Stimulated activated CD4-positive, alpha-beta T cell treated with anti-CD3 and anti-CD28 coated beads, Interleukin-15, amount 100 ng/mL, for 24 hours (primary cell): ENCODE measurements at places on chromosomes 7 and 10.

DNA sequence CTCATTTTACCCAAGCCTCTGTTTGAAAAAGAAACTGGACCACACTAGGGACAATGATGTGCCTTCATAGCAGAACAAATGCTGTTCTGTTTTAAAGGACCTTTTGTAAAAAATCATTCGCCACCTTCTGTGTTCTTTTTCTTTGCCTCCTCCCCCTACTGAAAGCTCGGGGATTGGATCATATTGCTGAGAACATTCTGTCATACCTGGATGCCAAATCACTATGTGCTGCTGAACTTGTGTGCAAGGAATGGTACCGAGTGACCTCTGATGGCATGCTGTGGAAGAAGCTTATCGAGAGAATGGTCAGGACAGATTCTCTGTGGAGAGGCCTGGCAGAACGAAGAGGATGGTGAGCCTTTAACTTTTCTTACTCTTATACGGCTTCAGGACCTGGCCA lies 62.2 kb downstream of the POLL start:
- no peak for DNase-seq

DNA sequence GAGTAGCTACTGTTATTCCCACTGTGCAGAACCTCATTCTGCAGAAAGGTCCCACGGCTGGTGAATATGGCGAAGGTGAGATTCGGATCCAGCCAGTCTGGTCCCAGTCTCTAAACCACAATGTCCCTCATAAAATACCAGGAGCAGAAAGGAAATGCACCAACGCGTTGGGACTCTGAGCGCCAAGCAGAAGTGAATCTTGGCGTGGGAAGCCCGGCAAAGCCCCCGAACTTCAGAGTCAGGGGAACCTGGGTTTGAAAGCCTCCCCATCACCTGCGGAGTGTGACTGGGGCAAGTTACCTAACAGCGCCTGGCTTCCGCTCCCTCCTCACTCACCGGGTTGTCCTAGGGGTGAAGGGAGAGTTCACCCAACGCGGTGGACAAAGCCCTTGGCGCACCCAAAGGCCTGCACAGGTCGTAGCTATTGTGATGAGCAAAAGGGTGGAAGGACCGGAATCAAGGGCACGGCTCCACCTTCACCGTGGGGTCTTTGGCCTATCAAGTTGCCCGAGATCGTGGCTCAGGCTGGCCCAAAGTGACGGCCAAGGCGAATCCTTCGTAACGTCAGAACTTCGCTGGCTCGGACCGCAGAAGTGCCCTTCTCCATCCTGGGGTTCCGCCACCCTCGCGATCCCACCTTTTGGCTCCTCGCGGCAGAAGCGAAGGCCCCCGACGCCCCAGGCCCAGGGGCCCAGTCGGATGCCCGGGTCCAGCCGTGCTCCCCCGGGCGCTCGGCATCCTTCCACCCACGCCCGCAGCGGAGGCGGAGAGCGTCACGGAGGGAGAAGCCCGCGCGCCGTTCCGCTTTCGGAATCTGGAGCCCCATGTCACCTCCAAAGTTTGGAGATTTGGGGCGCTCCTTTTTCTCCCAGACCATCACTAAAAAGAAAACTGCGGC lies 811 bp downstream of the RGS10 start:
- DNase-seq = peak; percentile 81

GRCh38 chr10:77901743-77902142 lies 24.8 kb downstream of the DLG5 start:
- no peak for DNase-seq

GRCh38 chr7:95598511-95598910 lies 2.2 kb upstream of the PDK4 start:
- DNase-seq = no peak

DNA sequence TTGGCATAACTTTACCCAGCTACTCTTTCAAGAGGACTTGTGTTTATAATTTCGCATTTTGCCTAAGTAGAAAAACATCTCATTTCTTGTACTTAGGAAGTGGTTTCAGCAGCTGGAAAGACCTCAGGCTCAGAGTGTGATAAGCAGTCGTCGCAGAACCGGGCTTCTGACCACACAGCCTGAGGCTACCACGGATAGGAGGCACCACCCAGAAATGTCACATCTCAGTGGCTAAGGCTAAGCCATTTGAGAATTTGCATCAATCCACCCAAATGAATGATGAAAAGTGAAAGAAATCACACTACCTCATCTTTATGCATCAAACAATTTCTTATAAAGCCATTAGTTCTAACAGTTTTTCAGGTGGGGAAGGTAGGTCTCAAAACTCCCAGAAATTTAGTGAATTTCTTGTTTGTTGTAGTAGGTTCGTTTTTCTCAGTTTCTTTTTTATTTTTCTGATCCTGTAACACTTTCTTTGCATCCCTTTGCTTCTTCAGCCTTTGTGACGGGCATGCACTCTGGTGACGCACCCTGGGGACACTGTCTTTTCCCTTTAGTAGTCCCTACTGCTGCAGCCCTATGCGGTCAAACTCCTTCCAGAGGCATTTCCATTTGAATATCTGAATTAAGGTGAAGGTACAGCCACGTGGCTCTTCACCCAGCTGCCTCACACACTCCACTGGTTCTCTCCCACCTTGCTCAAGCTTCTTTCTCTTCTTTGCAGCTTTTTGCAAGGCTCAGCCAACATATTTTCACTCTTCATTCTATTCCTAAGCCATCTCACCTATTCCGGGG lies 68.5 kb downstream of the MAP3K8 start:
- DNase-seq = peak; percentile 20

- no peak for DNase-seq
Observed at GRCh38 chr10:33799281-33799943, 464.9 kb upstream of the NRP1 start.

DNA sequence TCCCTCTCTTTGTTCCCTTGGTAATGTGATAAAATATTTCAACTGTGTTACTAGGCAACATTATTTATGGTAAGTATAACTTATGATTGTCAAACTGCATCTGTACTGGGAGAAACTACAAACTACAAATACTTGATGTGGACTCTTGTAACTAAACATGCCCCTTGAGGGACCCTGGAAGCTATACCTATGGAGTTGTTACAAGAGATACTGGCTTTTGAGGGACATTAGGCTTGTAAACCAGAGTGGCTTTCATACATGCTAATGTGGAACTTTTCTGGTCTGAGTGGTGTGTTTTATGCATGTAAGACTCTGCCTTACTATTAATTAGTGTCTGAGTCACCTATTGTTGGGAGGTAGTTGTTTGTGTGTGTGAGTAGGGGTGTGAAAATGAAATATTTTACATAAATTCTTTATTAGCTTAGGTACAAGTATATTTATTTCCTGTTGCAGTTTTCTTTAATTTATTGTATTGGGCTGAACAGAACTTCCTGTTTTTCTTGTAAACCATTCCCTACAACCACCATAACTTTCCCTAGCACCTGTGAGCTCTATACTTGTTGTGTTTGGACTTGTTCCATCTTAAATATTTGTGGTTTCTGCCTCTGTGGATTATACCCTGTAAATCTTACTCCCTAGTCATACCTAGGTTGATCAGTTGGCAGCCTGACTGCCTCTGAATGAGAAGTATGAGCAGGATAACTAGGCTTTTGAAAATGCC lies 49.8 kb downstream of the STK31 start:
- no peak for DNase-seq

DNA sequence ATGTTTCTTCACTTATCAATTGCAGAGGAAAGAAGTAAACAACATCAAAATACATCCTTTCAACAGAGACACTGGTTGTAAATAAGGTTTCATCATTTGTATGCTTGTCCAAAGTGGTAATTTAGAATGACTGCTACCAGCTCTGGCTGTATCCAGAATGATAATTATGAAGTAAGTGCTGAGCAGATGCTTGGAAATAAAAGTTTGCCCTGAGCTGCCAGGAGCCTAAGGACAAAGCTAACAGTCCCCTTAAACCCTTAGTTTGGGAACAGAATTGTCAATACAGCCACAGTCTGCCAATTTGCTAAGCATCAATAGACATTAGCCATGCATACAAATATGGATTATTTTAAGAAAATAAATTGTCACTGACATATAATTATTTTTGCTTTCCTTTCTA lies 147.0 kb upstream of the SLC13A1 start:
- no peak for DNase-seq

GRCh38 chr10:116253716-116254115 lies 19.3 kb downstream of the GFRA1 start:
- no peak for DNase-seq

DNA sequence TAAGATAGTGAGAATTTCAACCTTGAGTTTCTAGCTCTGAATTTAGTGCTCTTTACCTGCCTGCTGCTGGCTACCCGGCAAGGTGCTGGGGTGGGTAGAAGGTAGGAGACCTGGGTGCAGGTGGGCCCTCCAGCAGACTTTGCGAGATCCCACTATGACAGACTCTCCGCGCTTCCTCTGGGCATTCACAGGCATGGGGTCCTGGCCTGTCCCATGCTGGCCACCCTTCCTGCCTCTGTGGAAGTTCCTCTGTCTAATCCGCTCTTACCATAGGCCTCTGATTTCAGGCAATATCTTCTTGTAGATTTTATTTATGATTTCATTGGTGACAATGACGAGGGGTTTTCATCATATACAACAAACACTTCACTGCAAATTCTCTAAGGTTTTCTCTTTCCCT lies 1.2 kb upstream of the WDFY4 start:
- no peak for DNase-seq

DNA sequence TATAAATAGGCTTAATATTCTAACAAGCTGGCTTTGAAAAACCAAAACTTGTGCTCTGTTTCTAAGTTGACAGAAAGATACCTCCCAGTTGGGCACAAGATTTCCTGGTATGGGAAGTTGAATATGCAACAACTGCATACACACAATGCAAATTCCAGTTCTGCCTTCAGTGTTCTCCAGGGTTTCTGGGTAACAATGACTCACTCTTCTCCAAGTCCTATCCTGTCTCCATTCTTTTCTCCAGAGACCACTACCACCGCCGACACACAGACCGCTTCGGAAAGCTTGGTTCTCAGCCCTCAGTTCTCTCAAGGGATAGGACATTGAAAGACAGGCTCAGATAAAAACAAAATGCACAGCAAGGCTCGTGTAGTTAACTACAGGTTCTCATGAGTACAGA lies 12.2 kb downstream of the PDE1C start:
- DNase-seq = no peak

- no peak for DNase-seq
Observed at GRCh38 chr7:40876601-40877000, 741.8 kb downstream of the SUGCT start.

DNA sequence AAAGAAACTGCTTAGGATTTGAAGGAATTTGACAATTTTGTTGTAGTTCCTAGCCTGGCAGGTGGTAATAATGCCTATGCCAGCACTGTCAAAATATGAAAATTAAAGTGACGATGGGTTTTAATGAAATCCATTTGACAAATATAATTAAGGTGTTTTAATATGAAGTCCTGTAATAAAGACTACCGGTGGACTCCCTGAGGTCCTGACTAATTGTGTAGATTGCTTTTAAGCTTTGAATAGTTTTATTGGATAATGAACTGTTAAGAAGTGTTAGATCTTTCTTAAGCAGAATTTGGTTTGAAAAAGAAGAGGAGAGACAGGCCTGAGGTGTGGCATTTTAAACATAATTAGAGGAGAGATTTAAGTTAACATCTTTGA lies 197.2 kb downstream of the VTI1A start:
- no peak for DNase-seq

- peak; percentile 41 for DNase-seq
Observed at GRCh38 chr10:103855424-103855823, at the start of gene SH3PXD2A. Gene SH3PXD2A (minus strand): TSS chr10:103855576. CDS start chr10:103855266, 310 bp downstream.

GRCh38 chr7:48634116-48634632 lies 290.2 kb upstream of the CDC14C start:
- DNase-seq = no peak

- no peak for DNase-seq
Observed at GRCh38 chr7:44917465-44917864, 32.1 kb upstream of the PURB start.

DNA sequence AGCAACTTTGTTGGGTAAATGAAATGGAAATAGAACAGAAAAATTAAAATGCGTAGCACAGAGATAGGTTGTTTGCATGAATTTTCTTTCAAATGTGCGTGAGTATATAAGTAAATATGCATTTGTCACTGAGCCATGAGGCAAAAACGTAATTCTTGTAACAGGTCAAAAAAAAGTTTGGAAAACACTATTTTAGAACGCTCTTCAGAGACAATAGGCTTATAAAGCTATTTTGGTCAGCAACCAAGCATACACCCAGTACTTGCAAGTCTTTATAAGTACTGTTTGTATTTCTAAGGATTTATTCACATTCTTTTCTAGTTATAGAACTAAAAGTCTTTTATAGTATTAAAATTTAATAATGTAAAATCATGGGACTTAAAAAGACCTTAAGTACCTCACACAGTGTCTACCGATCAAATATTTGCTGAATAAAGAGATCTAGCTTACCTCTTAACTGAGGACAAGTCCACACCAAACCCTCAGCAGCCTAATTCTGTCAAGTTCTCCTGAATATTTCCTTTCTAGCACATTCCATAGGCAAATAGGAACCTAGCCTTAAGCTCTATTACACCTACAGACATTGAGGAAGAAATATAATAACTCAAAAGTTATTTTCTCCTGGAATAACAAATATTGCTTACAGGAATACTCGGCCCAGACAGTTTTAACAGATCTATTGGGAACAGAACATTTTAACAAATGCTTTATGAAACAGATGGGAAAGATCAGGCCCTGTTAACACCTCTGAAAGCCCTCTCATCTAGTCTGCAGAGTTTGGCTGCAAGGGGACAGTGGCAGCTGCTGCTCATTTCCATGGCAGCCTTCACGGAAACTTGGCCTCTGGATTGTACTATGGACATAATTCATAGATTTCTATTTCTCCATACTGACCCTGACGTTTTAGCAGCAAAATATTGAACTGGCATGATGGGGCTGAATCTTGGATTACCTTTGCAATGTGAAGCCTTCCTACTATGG lies 8.8 kb downstream of the CRPPA start:
- DNase-seq = no peak

GRCh38 chr7:55247428-55247827 lies 117.7 kb upstream of the LANCL2 start:
- no peak for DNase-seq

- no peak for DNase-seq
Observed at GRCh38 chr7:126501617-126502016, 751.1 kb downstream of the GRM8 start.

- no peak for DNase-seq
Observed at GRCh38 chr7:121000081-121000983, 11.8 kb downstream of the CPED1 start.

DNA sequence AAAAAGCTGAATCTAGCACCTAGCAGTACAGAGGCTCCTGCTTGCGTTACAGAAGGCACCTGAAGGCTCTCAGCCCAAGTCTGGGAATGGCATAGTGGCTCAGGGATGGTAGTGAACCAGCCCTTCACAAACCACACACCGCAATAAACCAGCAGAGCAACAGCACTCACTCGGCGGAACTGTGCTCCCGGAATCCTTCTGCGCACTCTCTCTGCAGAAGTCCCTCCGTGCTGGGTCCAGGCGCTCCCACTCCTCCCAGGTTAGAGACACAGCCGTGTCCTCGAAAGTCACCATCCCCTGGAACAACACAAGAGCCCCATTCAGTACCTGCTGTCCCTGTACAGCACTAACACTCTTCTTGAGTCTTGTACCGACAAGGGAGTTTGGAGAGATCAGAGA lies 1.5 kb downstream of the ZNF394 start:
- DNase-seq = no peak

DNA sequence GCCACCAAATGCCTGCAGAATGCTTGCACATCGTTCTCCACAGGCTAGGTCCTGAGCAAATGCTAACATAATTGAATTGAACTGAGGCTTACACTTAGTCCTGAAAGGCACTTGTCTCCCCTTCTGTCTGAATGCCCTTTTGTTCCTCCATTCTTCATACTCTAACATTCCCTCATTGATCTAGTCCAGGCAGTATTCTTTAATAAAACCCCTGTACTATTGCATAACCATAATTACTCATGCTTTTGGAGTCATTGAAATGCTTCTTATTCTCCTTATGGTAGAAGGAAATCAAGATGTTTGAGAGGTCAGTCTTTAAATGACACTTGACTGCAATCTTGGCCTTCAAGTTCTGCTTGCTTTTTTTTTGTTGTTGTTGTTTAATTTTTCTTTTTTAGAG lies 7.1 kb downstream of the PI4K2A start:
- no peak for DNase-seq
